ENCODE measurements at places on chromosomes 2 and 18.

DNA sequence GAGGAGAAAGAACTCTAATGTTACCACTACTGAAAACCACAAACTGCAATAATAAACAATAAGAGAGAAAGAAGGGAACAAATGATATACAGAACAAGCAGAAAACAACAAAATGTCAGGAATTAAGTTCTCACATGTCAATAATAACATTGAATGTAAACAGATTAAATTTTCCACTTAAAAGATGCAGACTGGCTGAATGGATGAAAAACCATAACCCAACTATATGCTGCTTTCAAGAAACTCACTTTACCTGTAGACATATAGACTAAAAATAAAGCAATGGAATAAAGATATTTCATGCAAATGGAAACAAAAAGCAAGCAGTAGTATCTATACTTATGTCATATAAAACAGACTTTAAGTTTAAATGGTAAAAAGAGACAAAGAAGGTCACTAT lies 50.4 kb downstream of the MRO start:
- no peak for DNase-seq

GRCh38 chr18:22703883-22704585 lies 229.1 kb upstream of the RBBP8 start:
- no peak for DNase-seq

DNA sequence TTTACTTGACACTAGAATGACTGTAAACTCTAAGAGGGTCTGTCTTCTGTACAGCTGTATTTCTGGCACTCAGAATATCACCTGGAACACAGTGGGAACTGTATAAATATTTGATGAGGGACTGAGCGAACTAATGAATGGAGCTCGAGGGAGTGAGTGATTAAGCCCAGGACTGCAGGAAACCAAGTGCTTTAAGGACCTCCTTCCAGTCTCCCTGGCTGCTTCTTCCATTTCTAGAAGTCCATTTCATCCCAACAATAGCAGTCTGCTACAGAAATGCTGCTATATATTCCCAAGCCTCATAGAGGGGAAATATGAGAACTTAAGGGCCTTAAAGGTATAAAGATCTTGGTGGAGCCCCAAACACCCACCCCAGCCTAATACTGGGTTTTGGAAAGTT lies 2.8 kb upstream of the IL1RL2 start:
- DNase-seq = no peak

DNA sequence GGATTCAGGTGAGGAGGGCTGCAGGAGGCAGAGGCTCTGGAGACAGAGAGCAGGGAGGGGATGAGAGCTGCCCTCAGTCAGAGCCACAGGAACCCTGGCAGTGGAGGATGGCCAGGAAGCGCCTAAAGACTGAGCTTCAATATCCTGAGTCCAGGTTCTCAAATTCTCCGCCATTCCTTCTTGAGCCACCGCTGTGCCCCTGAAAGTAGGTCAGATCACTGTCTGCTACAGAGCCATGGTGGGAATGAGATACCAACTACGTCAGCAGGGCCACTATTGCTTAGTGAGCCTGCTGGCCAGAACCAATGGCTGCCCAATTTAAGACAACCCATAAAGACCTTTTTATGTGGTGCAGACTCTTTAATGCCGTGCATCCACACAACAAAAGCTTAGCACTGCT lies 155.5 kb downstream of the CTIF start:
- no peak for DNase-seq

GRCh38 chr2:128473175-128474035 lies 154.7 kb upstream of the HS6ST1 start:
- no peak for DNase-seq

DNA sequence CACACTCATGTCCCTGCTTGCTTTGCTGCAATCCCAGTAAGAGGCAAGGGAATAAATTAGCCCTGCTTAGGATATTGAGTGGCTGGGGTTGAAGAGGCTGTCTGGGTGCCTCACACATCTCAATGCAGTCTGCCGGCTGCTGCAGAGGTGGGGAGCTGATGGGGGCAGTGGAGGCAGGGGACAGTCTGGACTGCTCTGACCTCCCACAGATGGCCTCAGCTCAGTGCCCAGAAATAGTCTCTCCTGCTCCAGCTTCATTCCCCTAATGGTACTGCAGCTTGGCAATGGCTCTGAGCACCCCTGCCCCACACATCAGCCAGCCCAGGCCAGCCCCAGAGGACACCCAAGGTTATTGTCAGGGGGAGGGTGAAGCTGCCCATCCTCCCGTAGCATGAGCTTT lies 21.5 kb upstream of the TNS1 start:
- no peak for DNase-seq

DNA sequence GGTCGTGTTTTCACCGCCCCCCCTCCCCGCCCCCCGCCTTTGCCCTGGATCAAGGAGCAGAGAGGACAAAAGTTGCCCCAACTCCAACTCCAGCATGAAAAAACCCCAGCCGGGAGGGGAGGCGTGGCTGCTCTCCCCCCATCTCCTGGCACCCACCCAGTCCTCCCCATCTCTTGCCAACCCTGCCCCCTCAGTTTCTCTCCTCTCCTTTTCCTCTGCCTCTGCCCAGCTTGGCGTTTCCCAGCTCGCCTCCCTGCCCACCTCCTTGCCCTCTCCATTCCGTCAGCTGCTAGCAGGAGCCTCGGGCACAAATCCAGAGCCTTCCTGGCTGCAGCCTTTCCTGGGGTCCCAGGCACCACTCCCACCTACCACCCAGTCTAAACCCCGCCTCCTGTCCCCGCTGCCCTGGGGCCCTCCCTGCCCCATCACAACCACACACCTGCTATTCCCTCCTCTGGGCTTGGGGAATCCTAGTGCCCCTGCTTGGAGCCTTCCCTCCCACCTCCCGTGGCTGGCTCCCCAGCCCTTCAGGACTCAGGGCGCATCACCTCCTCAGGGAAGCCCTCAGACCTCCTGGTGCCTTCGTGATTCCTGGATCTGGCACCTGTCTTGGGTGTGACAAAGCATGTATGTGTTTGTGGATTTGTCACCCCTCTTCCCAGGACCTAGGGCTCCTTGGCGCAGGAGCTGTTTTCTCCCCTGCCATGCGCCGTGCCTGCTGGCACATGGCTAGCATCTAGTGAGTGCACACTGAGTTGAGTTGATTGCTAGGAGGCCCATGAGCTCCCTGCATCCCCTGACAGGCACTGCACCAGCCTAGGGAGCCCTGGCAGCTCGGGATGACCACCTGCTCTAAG lies 209.1 kb downstream of the TFCP2L1 start:
- no peak for DNase-seq

DNA sequence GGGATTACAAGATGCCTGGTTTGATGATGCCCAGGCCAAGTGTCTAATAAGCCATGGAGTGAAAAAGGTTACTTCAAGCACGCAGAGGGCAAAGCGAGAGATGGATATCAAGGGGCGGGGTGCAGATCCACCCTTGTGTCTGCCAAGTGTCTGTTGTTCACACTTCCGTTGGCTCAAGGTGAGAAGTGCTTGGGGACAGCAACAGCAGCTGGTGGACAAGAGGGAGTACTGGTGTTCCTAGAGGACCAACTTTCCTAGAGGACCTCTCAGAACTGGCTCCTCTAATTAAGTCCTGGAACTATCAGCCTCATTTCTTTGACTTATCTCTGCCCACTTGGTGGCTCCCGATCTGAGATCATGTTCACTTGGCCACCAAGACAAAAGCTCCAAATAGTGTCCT lies 299.1 kb downstream of the PRKCE start:
- no peak for DNase-seq

DNA sequence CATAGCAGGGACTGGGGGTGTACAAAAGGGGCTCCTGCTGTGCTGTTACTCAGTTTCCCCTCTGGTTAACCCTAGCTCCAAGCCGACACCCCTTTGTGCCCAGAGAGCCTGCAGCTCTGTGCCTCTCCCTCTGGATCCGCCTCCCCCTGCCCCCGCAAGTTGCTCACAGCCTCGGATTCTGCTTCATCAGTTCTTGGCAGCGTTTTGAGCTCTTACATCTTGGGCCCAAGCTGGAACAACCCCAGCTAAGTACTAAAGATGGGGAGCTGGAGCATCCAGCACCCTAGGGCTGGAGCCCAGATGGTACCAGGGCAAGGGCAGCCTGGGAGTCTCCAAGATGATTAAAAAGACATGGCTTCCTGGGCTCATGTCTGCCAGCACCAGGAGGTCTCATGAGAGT lies 40.7 kb downstream of the POMC start:
- DNase-seq = no peak

GRCh38 chr2:5914811-5915611 lies 222.8 kb downstream of the SOX11 start:
- DNase-seq = no peak

GRCh38 chr2:25230198-25230947 lies 62.0 kb upstream of the POMC start:
- no peak for DNase-seq

Measured in activated CD4-positive, CD25-positive, alpha-beta regulatory T cell (primary cell).